Stimulated activated CD4-positive, alpha-beta T cell treated with anti-CD3 and anti-CD28 coated beads, Interleukin-1b, Interleukin-23, amount 100 ng/mL, for 48 hours (primary cell): ENCODE measurements at places on chromosomes 12 and 14.

- peak; percentile 16 for DNase-seq
These were observed 484 bp downstream of the MIS18BP1 start for GRCh38 chr14:45252366-45253069.

GRCh38 chr12:106919910-106920544 lies 35.7 kb upstream of the TMEM263 start:
- DNase-seq: no peak

DNA sequence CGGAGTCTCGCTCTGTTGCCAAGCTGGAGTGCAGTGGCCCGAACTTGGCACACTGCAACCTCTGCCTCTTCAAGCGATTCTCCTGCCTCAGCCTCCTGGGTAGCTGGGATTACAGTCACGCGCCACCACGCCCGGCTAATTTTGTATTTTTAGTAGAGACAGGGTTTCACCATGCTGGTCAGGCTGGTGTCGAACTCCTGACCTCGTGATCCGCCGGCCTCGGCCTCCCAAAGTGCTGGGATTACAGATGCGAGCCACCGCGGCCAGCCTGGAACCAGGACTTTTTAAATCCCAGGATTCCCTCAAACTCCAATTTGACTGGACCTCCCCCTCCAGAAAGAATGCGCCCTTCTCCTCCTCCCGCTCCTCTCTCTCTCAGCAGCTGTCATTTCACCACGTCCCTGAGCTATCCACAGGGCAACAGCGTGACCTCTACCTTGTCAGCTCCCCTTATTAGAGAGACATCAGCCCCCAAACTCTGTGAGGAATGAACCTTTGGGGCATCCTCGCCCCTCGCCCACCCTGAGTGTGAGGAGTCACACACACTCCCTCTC lies 2.0 kb downstream of the ESYT1 start:
- no peak for DNase-seq

GRCh38 chr14:55604900-55605418 lies 25.0 kb downstream of the KTN1 start:
- DNase-seq: no peak

- peak; percentile 56 for DNase-seq
These were observed 2.5 kb downstream of the USP44 start for GRCh38 chr12:95548539-95549391.

- DNase-seq: no peak
These were observed 62.8 kb upstream of the SLC35F4 start for GRCh38 chr14:57928732-57929131.

DNA sequence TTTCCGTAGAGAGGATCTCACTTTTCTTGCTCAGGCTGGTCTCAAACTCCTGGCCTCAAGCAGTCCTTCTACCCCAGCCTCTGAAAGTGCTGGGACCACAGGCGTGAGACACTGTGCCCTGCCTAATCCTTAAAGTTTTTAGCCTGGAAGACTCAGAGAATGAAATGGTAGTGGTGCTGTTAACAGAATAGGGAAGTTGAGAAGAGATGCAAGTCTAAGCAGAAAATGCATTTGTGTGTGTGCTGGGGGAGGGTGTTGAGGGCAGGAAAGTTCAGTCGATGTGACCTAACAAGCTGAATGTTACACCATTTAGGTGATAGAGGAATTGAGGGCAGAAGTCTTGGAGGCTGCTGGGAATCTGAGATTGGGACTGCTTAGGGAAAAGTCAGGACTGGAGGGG lies 6.9 kb upstream of the TUBA1A start:
- no peak for DNase-seq

DNA sequence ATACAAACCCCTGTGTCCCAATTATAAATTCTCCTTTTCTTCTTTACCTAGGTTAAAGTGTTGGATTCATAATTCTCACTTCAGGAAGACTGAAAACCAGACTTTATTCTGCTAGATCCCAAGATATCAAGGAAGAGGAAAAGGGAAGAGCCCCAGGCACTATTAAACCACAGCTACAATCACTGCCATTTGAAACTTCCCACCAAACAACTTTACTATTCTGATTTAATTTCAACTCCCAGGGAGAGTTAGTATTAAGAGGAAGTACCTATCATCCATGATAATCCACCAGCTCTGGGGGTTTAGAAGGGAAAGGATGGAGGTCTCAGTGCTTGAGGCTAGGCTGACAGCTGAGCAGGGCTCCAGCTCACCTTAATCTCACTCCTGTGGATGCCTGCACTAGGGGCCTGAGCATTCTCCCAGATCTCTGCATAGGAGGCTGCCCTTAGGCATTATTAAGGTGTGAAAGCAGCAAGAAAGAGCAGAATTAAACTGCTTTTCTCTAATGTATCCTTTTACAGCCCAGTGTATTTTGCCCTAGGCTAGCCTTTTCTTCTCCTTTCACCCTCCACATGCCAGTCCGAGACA lies 52.9 kb downstream of the MYF5 start:
- no peak for DNase-seq

DNA sequence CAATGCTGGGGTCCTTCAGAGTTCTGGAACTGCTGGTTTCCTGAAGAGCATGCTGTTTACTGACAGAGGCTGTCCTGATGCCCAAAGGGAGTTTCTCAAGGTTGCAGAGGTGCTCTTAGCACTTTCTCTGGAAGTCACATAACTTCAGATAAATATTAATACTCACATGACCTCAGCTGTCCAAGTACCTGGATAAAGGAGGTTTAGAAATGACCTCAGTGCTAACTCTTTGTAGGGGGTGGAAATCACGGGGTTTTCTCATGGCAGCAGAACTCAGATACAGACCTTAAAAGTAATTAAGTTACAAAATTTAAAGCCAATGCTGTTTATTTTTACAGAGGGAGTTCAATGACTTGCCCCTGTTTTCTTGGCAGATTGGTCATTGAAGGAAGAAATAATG lies 225.9 kb downstream of the MSRB3 start:
- no peak for DNase-seq

GRCh38 chr14:73258845-73259611 lies 21.7 kb downstream of the PAPLN start:
- DNase-seq: no peak

DNA sequence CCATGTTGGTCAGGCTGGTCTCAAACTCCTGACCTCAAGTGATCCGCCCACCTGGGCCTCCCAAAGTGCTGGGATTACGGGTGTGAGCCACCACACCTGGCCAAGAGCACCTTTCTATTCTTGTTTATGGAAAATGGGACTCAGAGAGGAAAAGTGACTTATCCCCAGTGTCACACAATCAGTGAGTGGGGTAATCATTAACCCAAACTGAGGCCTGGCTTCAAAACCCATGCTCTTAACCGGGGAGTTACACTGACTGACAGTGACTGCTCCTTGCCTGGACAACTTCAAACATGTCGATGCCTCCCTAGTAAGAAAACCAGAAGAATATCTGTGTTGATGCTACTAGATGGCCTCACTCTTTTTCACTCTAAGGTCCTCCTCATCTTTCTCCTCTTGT lies 7.3 kb downstream of the CLEC7A start:
- no peak for DNase-seq

DNA sequence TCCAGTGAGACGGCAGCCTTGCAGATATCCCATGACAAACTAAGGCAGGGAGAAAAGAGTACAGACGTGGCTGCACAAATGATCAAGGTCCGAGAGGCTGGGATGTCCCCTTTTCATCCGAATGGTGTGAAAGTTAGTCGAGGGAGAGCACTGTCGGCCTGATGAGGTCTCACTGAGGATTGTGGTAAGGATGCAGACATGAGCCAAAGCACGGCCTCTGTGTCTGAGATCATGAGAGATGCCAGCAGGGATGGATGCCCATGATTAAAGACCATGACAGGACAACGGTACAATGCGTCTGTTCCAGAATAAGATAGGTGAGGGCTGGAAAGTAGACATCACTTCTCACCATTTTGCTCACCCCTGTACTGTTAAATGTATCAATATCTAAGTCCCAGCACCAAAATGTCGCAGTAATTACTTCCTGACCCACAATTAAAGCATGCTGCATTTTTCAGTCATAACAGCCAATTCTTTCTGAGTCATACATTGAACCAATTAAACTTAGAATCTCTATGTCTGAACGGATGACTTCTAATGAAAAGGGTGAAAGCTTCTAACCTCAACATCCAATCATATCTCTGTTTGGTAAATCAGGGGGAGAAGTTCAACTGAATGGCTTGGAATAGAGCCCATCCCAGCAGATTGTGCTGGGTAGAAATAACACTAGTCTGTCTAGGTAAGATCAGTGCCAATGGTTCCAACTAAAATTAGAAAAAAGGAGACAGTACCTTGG lies 249.6 kb upstream of the SOX5 start:
- no peak for DNase-seq

GRCh38 chr12:115998119-115998633 lies 279.3 kb downstream of the MED13L start:
- no peak for DNase-seq

DNA sequence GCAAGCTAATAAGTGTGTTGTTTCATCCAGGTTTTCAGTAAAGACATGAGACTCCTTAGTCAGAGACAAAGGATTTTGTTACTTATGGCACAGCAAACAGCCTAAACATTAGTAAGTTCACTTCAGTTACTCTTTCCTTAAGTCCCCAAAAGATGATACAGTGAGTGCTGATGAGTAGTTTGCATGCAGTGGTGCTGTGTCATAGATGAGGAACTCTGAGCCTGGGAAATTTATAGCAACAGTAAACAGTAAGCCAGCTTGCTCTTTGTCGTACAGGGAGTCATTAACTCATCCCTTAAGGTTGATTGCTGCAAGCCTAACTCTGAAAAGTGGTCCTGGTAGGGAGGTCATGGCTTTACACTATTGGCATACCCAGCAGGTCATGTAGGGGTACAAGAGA lies 208.6 kb upstream of the OR4E1 start:
- DNase-seq: no peak

DNA sequence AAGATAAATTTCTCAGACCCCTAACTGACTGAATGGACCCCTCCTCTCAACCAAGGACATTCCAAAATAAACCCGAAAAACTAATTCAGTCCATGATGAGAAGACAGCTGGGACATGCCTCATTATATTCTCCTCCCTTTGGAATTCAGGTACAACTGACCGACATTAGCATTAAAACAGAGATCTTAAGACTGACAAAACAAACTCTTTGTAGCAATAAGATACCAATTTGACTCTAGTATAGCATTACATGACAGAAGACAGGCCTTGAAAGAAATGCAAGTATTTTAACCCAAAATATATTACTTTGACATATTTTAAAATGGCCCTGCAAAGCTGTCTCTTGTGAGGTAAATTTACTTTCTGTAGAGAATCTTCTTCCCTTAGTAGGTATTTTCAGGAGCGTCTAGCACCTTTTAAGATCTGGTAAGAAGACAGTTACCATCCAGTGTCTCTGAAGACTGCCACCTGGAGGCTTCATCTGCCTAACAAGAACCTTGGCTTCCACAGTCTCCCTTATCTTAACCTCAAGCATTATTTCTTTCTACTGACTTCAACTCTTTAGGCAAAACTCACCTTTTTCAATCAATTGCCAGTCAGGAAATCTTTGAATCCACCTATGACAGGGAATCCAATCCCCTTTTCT lies 957.5 kb downstream of the SLC6A15 start:
- no peak for DNase-seq

- DNase-seq: no peak
These were observed 96.4 kb upstream of the SOX5 start for GRCh38 chr12:24045816-24046257.

GRCh38 chr12:131687346-131688125 lies 23.4 kb upstream of the SFSWAP start:
- DNase-seq: no peak

GRCh38 chr12:130577351-130577750 lies 138.7 kb downstream of the RIMBP2 start:
- DNase-seq: no peak

- no peak for DNase-seq
These were observed 24.9 kb downstream of the NAV3 start for GRCh38 chr12:77855548-77855947.

DNA sequence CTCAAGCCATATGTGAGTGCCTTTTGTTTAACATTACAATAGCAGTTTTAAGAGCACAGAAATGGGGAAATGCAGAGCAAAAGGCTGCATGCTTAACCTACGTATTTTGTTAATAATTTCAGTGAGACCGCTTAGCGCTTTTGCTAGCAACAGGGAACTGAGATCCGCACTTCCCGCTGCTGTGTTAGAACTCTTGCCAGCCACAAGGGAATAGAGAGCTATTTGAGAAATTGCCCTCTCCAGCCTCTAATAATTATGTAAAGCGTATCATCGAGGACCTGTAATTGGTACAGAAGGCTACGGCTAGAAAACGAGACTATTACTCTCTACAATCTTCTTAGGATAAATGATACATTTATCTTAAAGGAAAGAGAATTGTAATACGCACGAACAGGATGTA lies 205.2 kb upstream of the GRIP1 start:
- DNase-seq: no peak

GRCh38 chr12:52217223-52217622 lies 15.8 kb upstream of the KRT7 start:
- no peak for DNase-seq

GRCh38 chr14:95296966-95297365 lies 22.7 kb downstream of the CLMN start:
- DNase-seq: no peak
